ENCODE measurements at places on chromosomes 2 and 18. TPM values are rescaled to one million over a fixed set of nuclear protein-coding genes. Genes with fewer than 3 reads are reported as not detected.

DNA sequence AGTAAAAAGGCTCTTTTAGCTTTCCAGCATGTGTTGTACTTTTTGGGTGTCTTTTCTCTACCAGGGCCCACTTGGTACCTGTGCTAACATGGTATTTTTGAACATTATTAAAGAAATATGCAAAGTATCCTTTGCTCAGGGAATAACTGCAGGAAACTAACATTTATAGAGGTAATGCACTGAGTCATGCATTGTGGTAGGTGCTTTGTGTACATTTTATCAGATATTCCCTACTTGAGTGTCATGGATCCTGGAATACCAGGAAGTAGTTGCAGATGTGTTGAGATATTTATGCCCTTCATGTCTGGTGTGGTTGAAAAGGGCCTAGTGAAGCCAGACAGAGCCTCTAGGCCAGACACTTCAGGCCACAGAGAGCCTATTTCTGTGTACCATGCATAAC is 215.5 kb upstream of the CYRIA start:
- DNase-seq = no peak

- no peak for DNase-seq
These were observed 36.1 kb downstream of the HDLBP start for GRCh38 chr2:241279413-241279812.

- no peak for DNase-seq
These were observed 1596.5 kb upstream of the NXPH2 start for GRCh38 chr2:140376686-140377085.

DNA sequence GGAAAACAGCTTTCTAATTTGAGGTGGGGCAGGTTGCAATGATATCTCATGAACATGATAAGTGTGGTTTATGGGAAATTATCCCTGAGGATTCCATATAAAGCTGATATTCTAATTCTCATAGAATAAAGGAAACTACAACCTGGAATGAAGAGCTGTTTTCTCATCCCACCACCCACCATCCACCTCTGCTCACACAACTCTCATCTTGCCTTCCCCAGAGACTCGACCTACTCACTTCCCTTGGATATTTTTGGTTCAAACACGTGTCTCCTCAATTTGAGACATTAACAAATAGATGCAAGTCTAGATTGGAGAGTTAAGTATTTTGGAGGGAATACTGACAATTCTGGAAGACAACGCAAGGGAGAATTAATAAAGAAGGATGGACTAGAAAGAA is 490.9 kb downstream of the TMEM182 start:
- no peak for DNase-seq

DNA sequence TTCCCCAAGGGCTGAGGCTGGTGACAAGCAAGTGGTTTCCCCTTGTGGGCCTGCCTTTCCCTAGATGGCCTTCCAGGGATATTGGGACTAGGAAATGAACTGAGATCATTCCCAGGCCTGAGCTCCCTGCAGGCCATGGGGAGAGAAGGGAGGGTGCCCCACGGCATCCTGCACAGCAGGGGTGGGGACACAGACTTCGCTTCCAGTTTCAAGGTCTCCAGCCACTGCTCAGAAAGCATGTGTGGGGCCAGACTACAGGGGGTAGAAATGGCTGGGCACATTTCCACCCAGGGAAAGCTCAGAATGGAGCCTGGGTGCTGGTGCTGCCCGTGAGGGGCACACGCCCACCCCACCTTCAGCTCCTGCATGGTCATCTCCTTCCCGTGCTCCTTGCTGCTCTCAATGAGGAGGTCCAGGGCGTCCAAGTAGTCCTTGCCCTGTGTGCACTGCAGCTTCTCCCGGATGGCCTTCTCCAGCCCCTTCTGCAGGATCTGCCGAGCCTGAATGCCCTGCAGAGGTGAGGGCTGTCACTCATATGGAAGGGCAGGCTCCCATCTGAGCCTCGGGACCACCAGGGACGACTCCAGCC is 13.2 kb downstream of the CYP26B1 start:
- no peak for DNase-seq

Gene CNOT11
- 54.4 TPM for total RNA-seq

- no peak for DNase-seq
These were observed 79.2 kb downstream of the LIMS1 start for GRCh38 chr2:108613261-108614042.

GRCh38 chr2:174780191-174780840 is 16.0 kb upstream of the CHRNA1 start:
- no peak for DNase-seq

- no peak for DNase-seq
These were observed 9.2 kb upstream of the ADCY3 start for GRCh38 chr2:24929230-24929629.

DNA sequence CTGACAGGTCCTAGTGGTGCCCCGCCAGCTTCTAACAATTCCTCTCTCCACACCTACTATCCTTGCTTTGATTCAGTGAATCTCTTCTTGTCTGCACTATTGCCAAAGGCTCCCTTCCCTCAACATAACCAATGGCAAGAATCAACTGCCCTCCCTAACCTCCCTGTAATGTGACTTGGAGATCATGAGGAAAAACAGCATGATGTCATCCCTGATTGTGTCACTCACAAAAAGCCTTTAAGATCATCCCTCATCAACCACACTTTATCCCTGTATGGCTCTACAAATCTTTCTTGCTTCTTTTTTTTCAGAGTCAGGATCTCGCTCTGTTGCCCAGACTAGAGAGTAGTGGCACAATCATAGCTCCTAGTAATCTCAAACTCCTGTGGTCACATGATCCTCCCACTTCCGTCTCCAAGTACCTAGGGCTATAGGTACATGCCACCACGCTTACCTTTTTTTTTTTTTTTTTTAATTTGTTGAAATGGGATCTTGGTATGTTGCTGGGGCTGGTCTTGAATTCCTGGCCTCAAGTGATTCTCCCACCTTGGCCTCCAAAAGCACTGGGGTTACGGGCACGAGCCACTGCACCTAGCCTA is 19.7 kb downstream of the SAP130 start:
- DNase-seq = no peak

DNA sequence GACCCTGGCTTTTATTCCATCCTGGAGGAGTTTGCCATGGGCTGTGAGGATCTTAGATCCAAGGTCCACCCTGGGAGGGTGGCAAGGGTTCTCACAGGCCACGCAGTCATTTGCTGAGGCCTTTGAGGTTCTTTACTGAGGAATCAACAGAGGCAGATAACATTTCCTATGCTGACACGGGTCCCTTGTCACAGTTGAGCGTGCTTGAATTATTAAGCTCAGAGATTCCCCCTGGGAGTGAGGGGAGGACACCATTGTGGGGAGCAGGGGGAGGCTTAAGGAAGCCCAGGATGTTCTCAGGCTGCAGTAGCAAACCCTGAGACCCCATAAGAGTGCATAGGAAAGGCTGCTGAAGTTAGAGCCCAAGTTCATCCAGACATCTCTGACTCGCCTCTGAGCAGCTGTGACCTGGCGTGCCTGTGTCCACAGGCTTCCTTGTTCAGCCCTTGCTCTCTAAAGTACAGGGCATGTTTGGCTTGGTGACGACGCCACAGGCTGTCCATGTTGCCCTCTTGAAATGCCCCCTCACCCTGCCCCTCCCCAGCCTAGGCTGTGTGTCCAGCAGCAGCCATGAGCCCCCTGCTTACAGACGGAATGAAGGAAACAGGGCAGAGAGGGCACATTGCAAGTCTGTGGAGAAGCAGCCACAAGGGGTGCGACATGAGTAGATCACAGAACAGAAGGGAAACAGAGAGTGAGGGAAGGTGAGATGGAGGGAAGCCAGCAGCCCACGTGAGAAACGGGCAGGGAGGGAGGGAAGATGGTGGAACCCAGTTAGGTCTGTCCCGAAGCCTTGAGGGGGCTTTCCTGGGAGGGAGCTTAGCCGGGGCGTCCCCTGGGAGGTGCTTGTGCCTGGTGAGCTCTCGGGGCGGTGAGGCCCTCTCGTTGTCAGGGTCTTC is 34.0 kb downstream of the NAPG start:
- no peak for DNase-seq

- no peak for DNase-seq
These were observed 175.9 kb downstream of the NBAS start for GRCh38 chr2:15385184-15385583.

- DNase-seq = no peak
These were observed 59.5 kb downstream of the ABCG8 start for GRCh38 chr2:43898134-43898837.

- peak; percentile 66 for DNase-seq
These were observed 52.2 kb downstream of the C1QL2 start for GRCh38 chr2:119106301-119106897.

Gene ABCB11
- total RNA-seq = 4.6 TPM

- no peak for DNase-seq
These were observed 448.0 kb upstream of the SPRED2 start for GRCh38 chr2:65880436-65880835.

- no peak for DNase-seq
These were observed 31.5 kb downstream of the DOCK10 start for GRCh38 chr2:225010804-225011203.

Gene GREB1L
- 0.29 TPM for total RNA-seq

Gene PARD6G
- 8.5 TPM for total RNA-seq

Gene ABCG5
- not detected for total RNA-seq

Gene RIT2
- 0.44 TPM for total RNA-seq

DNA sequence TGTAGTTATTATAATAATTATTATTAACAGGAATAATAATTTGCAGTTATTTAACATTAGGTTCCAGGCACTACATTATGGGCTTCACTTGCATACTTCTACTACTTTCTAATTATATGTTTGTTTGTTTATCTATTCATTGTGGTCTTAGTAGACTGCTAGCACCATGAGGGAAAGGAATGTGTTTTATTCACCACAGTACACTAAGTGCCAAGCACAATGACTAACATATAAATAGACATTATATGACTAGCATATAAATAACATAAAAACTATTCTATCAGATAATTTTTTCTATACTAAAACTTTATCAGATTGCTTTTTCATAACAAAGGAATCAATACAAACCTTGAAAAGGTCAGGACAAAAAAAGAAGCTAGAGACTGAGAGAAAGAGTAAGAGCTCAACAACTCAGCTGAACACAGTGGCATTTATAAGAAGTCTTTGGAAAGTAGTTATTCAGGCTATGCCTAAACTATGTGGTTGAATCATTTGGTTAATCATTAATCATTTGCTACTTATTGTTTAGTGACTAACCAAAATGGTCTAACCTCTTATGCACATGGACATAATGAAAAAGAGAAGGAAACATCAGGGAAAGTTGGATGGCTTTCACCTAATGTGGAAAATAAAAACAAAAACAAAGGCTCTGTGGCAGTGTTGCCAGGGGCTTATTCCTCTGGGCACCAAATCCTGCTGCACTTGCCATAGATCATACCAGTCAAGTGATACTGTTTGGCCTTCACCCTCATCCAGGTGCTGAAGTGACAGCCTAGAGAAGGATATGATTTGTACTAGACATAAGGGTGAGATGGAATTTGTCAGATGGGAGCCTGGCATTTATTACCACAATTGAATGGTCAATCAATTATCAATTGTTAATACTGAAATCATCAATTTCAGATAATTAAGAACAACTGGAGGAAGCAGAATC is 174.9 kb downstream of the ETAA1 start:
- no peak for DNase-seq

DNA sequence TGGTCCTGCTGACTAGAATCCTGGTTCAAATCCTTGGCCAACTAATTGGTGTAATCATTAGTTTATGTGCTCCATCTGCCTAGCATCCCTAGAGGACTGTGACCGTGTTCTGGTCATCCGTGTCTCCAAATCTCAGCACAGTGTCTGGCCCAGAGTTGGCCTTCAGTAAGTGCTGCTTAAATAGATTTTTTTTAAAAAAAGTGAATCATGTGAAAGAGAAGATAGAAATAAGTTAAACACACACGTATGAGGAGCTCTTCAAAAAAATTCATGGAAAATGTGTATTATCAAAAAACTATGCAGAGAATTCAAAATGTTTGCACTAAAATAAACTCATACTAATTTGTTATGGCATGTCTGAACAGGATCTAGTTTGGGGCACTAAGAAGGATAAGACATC is 129.3 kb upstream of the TLK1 start:
- DNase-seq = no peak

DNA sequence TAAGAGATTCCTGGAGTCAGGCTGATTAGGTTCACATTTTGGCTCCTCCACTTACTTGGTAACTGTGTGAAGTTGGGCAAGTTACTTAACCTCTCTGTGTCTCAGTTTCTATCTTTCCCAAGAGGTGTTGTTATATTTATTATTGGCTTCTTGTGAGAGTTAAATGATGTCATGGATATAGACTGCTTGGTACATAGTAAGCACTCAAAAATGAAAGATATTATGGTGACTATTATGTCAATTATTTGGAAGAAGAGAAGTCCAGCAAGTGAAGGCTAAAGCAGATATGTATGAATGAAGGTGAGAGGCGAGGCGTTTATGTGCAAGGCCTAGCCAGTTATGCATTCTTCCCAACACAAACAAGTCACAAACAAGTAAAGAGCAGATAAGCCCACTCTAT is 417.4 kb downstream of the TSN start:
- no peak for DNase-seq

- DNase-seq = no peak
These were observed 126.2 kb downstream of the PLB1 start for GRCh38 chr2:28622101-28622499.

Gene SPDYA
- total RNA-seq = 1.1 TPM

DNA sequence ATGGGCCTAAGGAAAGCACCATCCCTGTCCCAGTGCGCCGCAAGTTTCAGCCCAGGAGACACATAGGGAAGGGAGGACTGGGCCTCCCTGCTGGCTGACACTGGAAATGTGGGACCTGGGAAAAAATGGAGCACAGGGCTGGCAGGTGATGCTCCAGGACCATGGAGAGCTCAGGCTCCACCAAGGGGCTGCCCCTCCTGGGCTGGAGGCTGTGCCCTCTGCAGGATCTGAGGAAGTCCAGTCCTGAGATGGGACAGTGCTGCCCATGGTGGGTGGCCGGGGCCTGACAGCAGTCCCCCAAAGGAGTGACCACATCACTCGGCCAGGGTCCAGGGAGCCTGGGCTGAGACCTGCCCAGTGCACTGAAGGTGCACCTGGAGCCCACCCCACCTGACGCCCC is 108.6 kb upstream of the TEKT4 start:
- no peak for DNase-seq

- no peak for DNase-seq
These were observed 97.6 kb downstream of the EPB41L5 start for GRCh38 chr2:120110507-120110906.

Gene ABHD1
- total RNA-seq = not detected
